ENCODE measurements at places on chromosomes 16 and 17.

DNA sequence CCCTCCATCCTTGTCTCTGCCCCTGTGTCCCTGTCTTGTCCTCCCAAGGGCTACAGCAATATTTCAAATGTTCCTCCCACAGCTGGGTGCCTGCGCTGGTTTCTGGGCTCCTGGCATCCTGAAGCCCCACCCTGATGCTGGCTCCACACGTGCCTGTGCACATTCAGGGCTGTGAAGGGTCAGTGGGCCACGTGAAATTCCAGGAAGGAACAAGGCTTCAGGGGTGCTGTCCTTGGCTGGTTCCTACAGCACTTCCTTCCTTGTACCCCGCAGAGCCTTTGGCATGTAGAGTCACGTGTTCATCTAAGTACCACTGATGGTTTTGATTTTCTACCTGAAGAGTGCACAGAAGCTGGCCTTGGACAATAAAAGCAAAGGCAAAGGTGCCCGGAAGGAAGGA lies 57.7 kb upstream of the NLK start:
- no peak for DNase-seq

DNA sequence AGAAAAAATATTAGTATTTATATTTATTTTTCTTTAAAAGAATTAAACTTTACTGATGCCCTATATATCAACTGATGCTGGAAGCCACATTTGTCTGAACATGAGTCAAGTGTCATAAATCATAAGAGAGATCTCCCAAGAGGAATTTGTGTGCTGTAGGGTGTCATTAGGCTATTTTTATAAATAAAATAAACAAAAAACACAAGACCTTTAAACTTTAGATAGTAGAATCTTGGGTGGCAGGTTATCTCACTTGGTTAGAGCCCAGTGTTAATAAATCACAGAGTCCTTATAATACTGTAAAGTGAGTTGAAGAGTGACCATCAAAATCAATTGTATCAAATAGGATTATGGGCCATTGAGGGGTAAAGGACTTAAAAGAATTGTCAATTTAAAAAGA lies 21.3 kb upstream of the CPD start:
- no peak for DNase-seq

DNA sequence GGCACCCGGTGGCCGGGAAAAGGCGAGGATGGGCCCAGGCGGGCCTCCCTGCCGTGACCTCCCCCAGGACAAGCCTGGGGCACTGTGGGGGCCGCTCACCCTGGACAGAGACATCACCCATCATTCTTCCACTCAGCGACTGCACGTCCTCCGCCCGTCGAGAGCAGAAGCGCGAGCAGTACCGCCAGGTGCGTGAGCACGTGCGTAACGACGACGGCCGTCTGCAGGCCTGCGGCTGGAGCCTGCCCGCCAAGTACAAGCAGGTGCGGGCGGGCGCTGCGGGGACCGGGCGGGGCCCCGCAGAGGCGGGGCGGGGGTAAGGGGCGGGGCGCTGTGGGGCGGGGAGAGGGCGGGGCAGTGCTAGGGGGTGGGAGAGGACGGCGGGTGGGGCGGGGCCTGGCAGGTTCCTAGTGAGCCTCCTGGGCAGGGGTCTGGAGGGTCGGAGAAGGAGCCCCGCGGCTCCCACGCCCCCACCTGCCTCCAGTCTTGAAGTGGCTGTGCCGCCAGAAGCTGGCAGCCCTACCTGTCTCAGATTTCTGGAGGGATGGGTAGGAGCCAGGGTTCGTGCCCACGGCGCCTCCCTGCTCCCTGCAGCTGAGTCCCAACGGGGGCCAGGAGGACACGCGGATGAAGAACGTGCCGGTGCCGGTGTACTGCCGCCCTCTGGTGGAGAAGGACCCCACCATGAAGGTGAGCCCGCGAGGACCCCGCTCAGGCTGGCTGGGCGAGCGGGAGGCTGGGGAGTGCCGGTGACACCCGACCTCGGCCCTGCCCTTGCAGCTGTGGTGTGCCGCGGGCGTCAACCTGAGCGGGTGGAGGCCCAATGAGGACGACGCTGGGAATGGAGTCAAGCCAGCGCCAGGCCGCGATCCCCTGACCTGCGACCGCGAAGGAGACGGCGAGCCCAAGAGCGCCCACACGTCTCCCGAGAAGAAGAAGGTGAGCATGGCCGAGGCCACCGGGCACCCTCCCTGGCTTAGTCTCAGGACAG lies 7.5 kb downstream of the NME3 start:
- DNase-seq: no peak

- DNase-seq: peak; percentile 36
Measured at GRCh38 chr17:34703533-34703932, 124.2 kb downstream of the TMEM132E start.

DNA sequence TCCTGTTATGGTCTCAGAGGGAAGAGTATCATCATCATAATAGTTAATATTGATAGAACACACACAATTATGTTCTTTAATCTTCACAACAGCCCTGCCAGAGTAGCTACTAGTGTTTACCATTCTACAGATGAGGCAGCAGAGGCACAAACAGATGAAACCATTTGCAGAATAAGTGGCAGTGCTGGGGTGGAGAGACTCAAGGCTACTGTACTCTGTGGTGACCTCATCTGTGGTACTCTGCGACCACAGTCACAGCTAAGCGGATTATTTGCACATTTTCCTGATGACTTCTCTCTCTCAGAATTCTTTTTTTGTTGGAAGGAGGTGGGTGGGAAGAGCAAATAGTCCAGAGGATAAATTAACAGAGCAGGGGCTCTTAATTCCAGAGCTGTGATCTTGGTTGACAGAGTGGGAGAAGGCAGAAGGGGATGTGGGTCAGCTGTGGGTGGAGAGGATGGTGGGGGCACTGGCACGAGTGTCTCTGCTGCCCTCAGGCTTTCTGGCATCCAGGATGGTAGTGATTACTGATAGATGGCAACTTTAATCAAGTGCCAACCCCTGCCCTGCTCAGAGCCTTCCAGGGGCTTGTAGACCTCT lies 41.8 kb downstream of the MRM1 start:
- no peak for DNase-seq

DNA sequence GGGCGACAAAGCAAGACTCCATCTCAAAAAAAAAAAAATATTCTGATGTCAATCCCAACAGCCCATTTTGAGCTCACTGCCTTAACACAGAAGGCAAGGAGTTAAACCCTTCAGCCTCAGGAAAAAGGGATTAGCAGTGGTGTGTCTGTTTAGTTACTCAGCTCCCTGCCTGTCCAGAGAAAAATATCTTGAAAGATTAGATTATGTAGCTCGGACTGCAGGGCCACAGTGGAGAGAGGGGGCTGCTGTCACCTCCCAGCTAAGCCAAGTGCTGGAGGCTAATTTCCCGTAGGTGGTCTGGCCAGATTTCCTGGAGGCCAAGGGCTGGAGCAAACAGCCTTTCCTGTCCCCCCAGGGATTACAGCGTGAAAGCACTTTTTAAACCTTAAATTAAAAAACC lies 50.3 kb downstream of the C16orf95 start:
- DNase-seq: no peak

All from NCI-H1048 (cell line).